ENCODE measurements at places on chromosomes 5 and 9.

DNA sequence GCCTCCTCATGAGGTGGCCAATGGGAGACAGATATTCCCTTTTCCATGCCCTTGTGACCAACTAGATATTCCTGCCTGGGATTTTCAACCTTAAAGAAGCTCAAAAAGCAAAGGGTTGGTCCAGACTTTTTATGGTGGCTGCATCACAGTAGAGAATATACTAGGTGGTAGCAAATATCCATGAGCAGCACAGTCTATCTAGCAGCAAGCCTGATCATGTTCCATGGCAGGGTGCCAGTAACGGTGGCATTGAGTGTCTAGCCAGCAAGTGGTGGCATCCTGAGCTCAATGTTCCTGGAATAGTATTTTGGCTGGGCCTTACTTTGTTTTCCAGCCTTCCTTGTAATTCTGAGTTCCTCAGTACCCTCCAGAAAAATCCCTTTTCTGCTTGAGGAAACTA lies 25.8 kb downstream of the CDC25C start:
- DNase-seq: no peak

GRCh38 chr5:17216176-17216973 lies 1.1 kb upstream of the BASP1 start:
- DNase-seq: no peak

DNA sequence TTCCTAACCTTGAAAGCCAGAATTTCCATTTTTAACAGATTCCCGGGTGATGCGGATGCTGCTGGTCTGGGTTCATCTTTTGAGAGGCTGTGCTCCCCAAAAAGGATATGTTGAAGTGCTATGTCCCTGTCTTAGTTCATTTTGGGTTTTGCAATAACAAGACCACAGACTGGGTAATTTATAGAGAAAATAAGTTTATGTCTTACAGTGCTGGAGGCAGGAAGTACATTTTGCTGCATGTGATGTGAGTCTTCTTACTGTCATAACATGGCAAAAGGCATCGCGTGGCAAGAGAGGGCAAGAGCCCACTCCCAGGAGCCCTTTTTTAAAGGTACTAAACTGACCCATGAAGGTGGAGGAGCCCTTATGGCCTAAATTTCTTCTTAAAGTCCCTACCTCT lies 114.1 kb downstream of the DAPK1 start:
- DNase-seq: no peak

- DNase-seq: no peak
Measured at GRCh38 chr5:44952376-44952775, 143.6 kb downstream of the MRPS30 start.

GRCh38 chr9:3553076-3553765 lies 27.4 kb upstream of the RFX3 start:
- no peak for DNase-seq

GRCh38 chr5:91296674-91297143 lies 86.4 kb downstream of the ARRDC3 start:
- DNase-seq: no peak

DNA sequence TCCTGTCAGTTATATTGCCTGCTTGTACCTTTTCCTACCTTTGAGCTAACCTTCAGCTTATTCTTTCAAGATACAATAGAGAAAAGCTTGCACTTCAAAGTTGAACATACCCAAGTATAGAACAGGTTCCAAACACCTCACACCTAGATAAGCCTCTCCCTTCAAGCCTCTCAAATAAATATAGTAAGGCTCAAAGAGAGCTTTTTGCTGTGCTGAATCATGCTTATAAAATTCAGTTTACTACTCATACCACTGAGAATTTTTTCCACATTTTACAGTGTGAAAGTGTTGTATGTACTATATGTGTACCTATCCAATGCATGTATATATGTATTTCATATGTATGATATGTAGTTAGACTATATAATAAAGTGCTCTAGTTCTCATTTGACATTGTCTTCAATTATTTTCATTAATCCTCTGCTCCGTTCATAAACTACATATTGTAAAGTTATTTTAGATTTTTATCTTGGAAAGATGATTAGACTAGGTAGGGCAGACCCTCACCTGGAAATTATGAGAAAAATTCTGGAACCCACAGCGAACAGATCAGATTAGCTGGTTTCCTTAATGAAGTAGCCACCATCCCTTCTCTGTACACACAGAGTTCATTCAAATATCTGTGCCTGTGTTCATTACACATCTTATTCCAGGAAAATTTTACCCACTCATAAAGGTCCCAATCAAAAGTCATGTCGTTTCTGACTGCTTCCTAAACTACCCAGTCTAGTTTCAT lies 149.2 kb upstream of the RGMB start:
- no peak for DNase-seq

DNA sequence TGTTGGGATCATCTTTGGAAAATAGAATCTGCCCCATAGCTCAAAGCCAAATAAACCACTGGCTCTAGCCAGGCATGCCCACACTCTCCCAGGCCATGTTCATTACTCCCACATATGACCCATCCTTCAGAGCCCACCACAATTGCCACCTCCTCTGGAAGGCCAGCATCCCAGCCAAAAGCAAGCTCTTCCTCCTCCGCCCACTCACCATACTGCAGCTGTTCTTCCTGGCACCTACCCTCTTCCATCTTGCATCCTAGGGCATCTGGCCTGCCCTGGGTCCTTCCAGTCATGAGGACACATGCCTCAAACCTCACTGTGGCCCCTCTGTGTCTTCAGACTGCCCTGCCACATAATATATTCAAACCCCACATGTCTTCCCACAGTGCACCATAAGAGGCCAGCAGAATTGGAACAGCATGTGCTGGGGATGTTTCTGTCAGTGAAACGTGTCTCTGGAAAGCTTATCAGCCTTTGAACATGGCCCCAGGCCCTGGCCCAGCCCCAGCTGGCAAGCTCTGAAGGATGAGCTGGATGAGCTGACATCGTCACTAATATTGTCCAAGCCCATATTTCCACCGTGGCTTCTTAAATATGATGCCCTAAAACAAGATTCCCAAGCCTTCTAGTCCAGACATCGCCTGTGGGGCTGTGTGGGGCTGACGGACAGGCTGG lies 230.8 kb downstream of the AGTPBP1 start:
- no peak for DNase-seq

GRCh38 chr5:140245926-140246325 lies 57.0 kb downstream of the PFDN1 start:
- no peak for DNase-seq

GRCh38 chr5:178399701-178400095 lies 167.1 kb upstream of the PHYKPL start:
- DNase-seq: no peak

GRCh38 chr5:82911910-82912309 lies 165.3 kb downstream of the TMEM167A start:
- no peak for DNase-seq

GRCh38 chr9:75000835-75001234 lies 27.3 kb downstream of the CARNMT1 start:
- DNase-seq: no peak

- DNase-seq: no peak
Measured at GRCh38 chr5:179797741-179798140, 4.0 kb downstream of the LTC4S start.

- no peak for DNase-seq
Measured at GRCh38 chr5:134540747-134541733, 15.6 kb downstream of the JADE2 start.

DNA sequence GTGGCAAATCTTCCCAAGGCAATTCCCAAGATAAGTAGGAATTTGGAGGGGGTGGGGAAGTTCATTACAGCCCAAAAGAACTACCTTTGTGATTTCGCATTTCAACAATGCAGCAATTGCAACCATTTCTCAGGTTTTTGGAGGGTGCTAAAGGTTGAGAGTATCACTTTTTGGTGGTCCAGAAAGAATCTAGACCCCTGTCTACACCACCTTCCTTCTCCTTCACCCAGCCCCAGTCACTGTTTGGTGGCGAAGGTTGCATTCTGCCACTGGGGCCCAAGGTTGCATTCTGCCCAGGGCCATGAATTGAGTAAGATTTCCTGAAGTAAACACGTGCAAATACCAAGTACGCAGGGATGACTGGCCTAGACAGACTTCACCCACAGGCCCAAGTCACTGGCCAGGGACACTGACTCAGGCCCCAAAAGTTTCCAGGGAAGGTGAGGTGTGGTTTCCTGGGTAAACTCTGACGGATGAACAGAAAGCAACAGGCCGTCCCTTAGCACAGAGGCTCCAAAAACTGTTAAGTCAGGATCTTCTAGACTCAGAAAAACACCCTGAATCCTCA lies 5.7 kb downstream of the PDE6A start:
- no peak for DNase-seq

DNA sequence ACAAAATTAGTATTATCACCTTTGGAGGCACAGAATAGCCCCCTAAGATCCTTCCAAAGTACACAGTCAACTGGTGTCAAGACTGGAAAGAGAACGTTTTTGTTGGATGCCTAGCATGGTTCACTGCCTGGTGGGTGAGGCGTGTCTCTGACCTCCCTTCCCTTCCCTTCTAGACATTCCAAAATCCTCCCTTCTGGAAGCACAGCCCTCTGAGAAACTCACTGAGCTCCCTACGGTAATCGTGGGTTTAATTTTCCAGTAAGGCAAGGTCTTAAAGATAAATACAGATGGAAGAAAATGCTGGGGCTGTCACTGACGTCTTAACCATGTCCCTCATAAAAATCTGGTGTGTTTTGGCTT lies 138.8 kb downstream of the LIFR start:
- no peak for DNase-seq

DNA sequence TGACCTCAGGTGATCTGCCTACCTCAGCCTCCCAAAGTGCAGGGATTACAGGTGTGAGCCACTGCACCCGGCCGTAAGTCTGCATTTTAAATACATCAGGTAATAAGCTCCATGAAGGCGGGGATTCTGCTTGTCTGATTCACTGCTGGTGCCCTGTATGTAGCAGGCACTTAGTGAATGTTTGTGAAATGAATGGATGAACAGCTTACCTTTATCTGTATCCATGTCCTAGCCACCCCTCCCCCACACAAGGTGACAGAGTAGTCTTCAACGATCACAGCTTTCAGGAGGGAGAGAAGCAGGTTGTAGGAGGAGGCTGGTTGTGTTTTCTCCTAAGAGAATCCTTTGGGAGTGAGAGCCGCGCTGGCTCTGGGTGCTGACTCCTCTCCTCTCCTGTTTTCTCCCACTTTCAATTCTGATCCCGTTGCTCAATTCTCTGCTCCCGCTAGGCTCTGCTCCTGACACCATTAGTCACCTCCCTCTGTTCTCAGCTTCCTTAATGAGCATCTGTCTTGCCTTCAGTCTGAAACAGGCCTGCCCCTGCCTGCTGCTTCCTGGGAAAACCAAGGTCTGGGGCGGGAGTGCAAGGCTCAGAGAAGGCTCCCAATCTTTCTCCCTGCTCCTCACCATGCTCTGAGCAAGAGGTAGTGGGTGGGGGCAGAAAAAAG lies 88.8 kb upstream of the CTNNA1 start:
- no peak for DNase-seq

DNA sequence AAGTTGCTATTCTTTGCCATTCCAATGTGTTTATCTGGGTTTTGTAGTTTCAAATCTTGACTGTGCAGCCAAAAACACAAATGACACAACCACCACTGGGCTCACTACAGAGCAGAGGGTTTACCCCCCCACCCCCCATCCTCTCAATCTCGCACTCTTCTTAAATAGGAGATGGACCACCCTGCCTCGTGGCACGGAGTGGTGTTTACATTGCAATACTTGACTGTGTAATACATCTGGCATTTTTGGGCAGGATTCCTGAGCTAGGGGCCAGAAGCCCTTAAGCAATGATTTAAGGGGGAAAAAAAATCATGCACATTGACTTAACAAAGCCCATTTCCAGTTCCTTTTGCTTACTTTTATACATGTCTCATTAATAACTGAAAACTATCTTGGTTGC lies 19.0 kb downstream of the PTCH1 start:
- DNase-seq: no peak

DNA sequence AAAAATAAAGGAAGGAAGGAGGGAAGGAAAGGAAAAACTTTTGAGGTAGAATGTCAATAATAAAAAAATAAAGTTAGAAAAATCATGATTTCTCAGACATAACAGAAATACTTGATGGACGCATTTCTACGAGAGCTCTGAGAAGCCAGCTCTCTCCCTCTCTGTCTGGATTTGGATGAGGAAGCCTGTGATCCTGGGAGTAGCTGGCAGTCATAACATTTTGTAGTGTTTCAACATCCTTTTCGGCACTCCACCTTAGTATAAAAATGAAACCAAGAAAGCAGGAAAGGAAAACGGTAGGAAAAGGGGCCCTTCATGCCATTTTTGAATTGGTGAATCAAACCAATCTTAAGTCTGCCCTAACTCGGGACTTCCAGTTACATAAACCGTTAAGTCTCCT lies 321.3 kb downstream of the EPB41L4A start:
- DNase-seq: no peak

GRCh38 chr5:62030326-62030725 lies 275.7 kb upstream of the KIF2A start:
- DNase-seq: no peak

DNA sequence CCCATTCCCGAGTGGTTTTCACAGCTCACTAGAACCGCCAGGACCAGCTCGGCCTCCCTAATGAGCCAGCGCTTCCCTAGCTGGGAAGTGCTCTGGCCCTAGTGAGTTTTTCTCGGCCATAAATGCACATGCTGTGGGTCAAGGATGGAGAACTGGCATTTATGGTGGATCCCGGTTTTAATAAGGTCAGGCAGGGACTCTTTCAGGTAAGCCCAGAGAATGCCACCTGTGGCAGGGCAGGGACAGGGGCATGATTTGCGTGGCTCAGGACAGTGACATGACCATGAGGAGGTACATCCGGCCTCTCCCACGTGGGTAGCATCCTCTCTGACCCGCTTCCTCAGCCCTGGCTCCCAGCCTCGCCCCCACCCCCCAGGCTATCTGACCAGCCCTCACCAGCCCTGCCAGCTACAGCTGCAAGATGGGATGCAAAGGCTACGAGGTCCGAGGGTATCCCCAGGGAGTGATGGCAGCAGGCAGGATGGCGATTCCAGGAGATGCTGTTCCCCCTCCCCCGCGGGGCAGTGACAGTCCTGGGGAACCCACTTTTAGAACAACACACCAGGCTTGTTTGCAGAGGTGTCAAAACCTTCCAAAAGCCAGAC lies 60.3 kb upstream of the ADAMTS2 start:
- DNase-seq: no peak

DNA sequence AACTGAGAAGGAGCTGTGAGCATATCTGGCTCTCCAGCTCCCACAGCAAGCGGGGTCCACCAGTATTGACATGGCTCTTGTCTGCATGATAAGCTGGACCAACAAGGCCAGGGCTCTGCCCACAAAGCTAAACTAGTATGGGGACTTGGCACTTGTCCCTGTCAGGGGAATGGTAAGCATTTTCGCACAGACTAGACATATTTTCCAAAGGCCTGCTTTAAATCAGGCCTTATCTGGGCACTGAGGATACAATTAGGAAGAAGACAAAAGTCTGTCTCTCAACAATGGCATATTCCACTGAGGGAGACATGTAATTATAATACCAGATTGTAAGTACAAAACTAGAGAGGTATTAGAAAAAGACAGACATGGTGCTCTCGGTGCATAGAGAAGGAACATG lies 32.1 kb downstream of the CSF2 start:
- no peak for DNase-seq

Data from activated CD8-positive, alpha-beta memory T cell treated with anti-CD3 and anti-CD28 coated beads for 48 hours (primary cell).